Activated CD4-positive, CD25-positive, alpha-beta regulatory T cell treated with anti-CD3 and anti-CD28 coated beads, Interleukin-2, amount 50 U/mL, for 24 hours (primary cell): ENCODE measurements at places on chromosomes 7 and 10.

DNA sequence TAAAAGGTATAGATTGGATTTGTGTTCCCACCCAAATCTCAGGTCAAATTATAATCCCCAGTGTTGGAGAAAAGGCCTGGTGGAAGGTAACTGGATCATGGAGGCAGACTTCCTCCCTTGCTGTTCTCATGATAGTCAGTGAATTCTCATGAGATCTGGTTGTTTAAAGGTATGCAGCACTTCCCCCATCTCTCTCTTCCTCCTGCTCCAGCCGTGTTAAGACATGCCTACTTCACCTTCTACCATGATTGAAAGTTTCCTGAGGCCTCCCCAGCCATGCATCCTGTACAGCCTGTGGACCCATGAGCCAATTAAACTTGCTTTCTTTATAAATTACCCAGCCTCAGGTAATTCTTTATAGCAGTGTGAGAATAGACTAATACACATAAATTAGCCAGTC lies 39.1 kb downstream of the HTR7 start:
- no peak for ATAC-seq

GRCh38 chr7:55308186-55308929 lies 56.8 kb upstream of the LANCL2 start:
- ATAC-seq: no peak

DNA sequence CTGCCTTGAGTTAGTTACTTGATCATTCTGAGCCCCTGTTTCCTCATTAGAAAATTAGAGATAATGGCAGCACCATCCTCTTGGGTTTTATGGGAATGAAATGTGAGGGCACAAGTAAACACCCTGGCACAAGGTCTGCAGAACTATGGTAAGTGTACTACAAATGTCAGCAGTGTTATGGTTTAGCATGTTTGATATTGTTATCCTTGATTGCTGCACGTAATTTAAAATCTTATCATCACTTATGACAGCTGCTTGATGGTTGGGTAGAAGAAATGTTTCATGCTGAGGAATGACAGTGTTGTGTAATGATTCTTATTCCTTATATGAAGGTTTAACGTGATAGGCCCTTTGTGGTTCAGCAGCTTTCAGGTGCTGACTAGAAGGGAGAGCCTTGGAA lies 134.3 kb downstream of the KAT6B start:
- ATAC-seq: no peak

DNA sequence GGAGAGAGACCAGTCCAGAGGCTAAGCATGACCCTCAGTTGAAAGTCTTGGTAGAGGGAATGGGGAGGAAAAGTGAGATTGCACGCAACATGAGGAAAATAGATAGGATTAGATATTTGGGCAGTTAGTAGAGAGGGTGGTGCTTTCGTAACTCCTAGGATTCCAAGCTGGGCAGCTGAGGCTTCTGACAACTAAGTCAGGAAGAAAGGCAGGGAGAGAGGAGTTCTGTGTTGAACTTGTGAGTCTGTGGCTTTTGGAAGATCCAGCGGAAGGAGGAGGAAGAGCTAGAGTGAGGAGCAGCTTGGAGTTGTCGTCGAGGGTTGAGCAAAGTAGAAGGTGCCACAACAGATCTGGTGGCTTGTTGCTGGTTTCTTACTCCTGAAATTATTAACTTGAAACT lies 21.8 kb downstream of the CUL1 start:
- no peak for ATAC-seq
